Muscle of leg (tissue), 16 donors: ENCODE measurements at places on chromosomes 4 and X. TPM values are rescaled to one million over a fixed set of nuclear protein-coding genes. Genes with fewer than 3 reads are reported as not detected.

The AFAP1 gene
- 34.3 TPM for polyA plus RNA-seq

The ADAMTS3 gene
- 6.9 TPM for polyA plus RNA-seq

- DNase-seq, result no peak
These were observed 216.5 kb upstream of the AADAT start for GRCh38 chr4:170306208-170306607.

DNA sequence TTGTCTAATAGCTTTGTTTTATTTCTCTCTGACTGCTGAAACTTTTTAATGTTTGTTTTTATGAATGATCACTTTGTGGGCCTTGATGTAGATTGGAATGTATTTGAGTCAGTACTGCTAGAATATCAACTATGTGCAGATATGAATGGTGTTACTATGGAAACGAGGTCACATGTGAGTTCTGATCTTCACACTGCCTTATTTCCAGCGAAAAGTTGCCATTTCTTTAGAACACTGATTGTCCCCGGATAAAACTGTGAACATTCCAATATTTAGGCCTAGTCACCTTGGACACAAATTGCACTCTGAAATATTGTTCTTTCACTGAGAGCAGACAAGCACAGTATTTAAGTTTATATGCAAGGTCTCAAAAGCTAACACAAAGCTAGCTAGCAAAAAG is 27.2 kb upstream of the MAGED1 start:
- peak; percentile 8 for DNase-seq
